ENCODE measurements at places on chromosomes 1 and 21.

DNA sequence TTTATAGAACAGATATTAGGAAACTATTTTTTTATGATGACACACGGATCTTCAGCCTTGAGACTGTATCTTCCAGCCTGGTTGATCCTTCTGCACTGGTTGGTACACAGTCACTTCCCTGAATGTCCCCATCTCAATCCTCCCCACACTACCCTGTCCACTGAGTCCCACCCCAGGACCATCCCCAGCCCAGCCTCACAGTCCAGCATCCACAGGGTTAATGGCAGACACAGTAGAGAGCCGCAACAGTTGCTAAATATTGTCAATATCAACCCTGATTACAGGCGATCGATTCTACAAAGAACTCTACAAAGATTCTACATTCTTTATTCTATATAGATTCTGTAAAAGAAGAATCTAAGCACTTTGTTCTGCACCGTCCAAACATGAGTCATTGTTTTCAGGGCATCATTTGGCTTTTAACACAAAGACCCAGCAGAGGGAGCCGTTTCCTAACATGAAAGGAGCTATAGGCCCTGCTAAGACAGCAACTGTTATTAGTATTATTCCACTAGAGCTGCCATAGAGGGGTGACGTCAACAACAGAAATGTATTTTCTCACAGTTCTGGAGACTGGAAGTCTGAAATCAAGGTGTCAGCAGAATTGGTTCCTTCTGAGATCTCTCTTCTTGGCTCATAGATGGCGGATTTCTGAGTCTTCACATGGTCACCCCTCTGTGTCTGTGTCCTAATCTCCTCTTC, 30.1 kb upstream of the IFNAR2 start:
- DNase-seq, result peak; percentile 85

GRCh38 chr21:42236014-42236413, 17.1 kb downstream of the ABCG1 start:
- DNase-seq, result no peak

DNA sequence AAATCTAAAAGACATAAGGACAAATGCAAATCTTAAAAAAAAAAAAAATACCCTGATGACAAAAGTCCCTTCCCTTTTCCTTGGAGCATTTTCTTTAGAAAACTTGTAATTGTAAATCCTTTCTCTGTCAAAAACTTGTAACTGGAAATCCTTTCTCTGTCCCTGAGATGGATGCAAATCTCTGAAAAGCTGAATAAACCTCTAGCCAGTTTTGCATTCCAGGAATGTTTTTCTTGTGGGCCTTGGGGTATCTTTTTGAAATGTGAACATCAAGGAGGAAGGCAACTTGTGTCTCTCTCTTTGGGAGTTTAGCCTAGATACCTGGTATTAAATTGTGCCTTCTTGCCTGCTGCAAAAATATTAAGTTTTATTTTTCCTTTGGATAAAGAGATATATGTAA, 305.3 kb downstream of the KCNT2 start:
- no peak for DNase-seq

DNA sequence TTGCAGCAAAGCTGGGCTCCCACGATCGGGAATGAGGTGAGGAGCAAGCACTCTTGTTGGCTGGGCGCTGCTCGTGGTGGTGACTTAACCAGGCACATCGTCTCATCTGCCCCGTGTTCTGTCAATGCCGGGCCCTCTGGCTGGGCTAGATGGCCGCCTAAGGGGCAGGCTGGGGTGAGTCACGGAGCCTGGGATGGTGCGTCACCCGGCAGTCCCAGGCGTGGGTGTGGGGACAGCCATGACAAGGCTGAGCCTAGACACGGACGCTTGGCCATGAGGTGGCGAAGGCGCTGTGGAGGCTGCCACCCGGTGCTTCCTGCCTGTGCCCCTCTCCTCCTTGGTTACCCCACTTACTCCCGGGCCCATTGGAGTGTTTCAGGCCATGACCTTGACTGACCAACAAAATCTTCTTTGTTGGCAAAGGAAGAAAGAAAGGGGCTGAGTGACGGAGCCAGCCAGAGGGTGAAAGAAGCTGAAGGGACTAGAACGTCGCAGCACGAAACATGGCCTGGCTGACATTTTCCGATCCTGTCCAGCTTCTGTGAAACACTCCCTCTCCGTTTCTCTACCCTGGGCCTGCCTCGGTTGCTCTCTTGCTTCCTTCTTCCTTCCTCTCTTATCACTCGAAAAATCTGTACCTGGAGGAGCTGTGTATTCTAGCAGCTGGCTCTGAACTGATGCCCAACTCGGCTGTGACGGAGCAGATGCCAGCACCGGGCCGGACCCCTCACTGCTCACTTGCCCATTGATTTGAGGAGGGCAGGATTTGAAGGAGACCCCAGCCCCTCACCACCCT, 596 bp downstream of the CD247 start:
- DNase-seq, result peak; percentile 57

DNA sequence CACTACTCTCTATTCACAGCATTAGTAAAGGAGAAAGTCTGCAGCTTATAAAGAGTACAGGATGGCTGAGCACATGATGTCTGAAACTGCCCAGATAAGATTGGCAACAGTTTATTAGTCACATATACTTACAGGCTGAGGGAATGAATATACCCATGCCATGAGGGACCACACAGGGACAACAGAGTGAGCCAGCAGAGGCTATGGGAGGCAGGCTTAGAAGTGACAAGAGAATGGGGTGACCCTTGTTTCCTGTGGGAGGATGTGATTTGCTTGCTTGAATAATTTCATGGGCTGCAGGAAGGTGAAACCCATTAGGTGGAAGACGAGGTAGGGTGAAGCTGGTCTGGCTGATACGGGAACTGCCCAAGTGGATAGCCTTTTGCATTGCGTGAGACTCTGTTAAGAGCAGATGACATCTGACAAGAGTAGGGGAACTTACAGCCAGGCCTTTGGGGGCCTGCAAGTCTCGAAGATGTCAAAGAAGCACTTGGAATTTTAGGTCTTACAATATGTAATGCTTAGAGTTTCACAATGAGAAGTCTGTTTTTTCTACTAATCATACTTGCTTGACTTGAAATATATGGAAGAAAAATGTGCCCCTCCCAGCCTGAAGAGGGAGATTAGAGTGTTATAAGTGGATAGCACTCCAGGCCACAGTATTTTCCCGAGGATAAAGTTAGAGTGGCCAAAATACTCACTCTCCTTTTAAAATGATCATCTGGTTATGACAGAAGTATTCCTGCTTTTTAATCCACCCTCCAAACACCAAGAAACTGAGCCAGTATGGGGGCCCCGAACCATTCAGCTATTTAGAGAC, 34.6 kb upstream of the TNFSF4 start:
- DNase-seq, result no peak

- DNase-seq, result no peak
These were observed 34.2 kb downstream of the GATAD2B start for GRCh38 chr1:153888533-153888932.

DNA sequence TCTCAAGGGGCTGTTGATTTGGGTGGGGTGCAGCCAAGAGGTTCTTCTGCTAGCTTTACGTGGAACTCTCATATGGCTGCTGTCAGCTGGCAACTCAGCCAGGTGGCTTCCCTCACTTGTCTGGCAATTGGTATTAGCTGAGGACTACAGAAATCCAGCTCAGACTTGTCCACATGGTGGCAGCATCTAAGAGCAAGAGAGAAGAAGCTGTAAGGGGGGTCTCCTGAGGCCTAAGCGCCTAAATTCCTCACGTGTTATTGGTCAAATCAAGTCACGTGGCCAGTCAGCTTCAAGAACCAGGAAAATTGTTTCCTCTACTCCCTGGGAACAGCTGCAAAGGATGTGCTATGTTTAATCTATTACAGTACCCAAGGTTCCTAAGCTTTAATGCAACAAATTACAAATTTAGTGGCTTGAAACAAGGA, 4.2 kb upstream of the DYRK3 start:
- DNase-seq, result peak; percentile 52

- no peak for DNase-seq
These were observed 1.5 kb upstream of the RGS1 start for GRCh38 chr1:192574073-192574472.

GRCh38 chr1:20008391-20008841, 29.0 kb upstream of the PLA2G2A start:
- no peak for DNase-seq

- DNase-seq, result peak; percentile 79
These were observed 1047.6 kb upstream of the ADGRL4 start for GRCh38 chr1:80054129-80054528.

DNA sequence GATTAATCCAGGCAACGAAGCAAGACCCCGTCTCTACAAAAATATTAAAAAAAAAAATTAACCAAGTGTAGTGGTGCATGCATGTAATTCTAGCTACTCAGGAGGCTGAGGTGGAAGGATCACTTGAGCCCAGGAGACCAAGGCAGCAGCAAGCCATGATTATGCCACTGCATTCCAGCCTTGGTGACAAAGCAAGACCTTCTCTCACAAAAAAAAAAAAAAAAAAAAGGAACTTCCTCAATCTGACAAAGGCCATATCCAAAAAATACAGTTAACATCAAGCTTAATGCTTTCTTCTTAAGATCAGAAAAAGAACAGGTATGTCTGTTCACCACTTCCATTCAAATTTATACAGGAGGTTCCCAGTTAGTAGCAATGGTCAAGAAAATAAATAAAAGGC, 54.4 kb downstream of the EVI5 start:
- no peak for DNase-seq

DNA sequence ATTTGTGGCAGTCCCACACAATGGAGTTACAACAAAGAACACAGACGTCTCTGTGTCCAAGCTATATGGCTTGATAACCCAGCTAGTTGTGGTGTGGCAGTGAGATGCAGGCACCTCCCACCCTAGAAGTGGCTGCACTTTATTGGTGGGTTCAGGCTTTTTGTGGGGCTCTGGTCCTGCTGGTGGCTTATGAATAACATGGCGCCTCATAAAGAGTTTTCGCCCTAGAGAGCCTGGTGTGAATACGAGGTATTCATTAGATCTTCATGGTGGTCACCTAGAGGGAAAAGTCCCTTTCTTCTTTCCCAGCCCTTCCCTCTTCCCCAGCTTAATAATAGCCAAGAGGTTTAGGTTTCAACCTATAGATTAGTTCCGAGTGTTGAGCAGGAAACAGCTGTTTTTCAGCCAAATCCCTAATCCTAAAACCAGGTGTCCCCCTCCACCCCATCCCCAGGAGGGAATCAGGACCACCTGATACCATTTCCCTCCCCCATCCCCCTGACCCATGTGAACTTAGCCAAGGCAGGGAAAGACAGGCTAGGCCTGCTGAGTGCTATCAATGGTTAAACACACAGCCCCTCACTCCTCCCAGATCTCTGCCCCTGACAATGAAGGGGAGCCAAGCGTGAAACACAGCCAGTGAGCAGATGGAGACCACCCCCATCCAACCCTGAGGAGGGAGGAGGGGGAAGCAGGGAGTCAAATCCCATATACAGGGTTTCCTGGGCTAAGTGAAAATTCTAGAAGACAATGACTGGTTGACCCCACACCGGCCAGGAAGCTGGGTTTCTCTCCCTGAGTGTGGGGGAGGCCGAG, 58.2 kb downstream of the NFASC start:
- no peak for DNase-seq

DNA sequence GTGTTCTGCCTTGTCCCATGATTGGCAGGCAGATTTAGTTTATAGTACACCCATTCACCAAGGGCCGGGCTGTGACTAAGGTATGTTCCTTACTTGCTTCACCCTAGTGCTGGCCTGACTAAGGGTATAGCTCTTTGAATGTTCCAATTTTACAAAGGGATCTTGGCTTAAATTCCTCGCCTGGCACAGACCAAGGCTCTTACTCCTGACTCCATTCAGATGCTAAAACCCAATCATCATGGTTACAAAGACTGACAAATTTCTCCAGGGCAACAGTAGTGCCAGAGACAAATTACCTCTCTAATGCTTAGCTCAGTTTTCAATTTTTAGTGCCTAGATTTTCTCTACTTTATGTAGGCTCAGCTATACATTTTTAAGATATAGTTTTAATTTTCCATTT, 11.5 kb upstream of the C1orf53 start:
- DNase-seq, result no peak

- DNase-seq, result no peak
These were observed 61.8 kb downstream of the INTS7 start for GRCh38 chr1:211973541-211973940.

- DNase-seq, result peak; percentile 10
These were observed 9.4 kb downstream of the NPHP4 start for GRCh38 chr1:5982868-5983267.

- no peak for DNase-seq
These were observed 406 bp downstream of the HTR1D start for GRCh38 chr1:23216771-23217420.

DNA sequence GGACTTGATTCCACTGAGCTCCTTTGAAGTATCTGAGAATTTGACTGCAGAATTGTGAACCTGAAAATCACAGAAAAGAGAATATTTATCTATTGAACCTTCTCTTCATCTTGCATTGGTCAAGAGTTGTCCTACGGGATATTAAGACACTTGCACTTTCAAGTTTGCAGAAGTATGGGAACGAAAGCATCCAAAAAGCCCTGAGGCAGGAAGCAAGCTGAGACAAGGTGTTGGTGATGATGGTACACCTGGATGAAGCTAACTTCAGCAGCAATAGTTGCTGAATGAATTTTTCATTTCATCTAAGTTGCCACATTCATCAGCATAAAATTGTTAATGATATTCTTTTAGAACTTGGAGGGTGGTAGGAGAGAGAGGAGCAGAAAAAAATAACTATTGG, 686.6 kb upstream of the ADAMTS5 start:
- DNase-seq, result no peak

DNA sequence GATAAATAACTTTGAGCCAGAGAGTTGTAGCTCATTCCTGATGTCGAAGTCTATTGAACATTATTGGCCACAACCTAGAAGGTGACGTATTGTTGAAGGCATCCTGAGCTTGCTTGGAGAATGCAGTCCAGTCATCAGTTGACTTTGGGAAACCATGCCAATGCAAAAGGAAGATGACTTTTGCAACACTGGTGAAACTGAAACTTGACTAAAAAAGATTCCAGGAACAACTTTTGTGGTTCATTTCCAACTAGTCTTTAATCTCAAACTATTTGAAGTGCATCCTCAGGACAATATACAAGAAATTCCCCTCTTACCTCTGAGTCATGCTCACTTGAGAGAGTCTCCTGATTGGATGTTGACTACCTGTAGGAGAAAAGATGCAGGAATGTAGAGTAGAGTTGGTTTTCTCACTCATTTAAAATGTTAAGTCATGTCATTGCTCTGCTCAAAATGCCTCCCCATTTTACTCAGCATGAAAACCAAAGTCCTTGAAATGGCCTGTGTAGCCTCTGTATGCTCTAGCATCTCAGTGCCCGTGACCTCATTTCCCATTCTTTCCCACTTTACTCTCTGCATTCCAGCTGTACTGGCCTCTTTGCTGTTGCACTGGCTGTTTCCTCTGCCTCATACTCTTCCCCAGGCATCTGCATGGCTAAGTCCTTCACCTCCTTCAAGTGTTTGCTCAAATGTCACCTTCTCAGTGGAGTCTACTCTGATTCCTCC, 24.4 kb upstream of the LEPR start:
- DNase-seq, result no peak
